ENCODE measurements at places on chromosomes 2 and 18. TPM values are rescaled to one million over a fixed set of nuclear protein-coding genes. Genes with fewer than 3 reads are reported as not detected.
A peak's percentile ranks its signal among the peaks of the same experiment; 100 is the strongest.

- DNase-seq, result peak; percentile 47
These were observed 825 bp downstream of the ITGA6 start for GRCh38 chr2:172427990-172428831.

- no peak for DNase-seq
These were observed 65.5 kb upstream of the SIX2 start for GRCh38 chr2:45074713-45075112.

DNA sequence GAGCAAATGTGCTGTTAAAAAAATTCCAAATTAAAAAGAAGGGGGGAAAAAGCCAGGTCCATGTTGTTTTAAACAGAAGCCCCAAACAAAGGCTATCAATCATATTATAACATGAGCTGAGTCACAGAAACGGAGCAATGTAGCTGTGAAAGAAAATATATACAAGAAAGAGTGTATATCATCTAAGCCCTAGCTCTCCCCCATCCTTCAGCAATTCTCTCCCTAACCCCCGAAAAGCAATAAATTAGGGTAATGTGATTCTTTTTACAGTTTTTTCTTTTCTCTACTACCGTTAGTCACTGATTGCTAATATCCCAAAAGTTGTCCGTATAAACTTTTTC lies 25.3 kb downstream of the FEZ2 start:
- DNase-seq, result no peak

DNA sequence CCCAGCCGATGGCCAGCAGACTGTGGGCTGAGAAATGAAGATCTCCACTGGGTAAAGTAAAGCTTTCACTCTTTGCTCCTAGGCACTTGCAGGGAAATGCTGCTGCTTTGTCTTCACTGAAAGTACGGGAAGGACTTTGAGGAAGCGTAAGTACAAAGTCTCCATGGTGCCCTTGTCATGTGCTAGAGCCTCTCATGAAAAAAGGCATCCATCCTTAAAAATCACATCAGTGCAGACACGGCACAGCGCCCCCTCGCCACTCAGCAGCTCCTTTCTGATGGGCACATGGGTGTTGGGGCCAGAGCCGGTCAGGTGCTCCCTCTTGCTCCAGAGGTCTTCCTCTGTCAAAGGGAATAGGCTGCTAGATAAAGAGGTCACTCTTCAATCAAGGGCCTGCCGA lies 109.0 kb upstream of the STPG4 start:
- DNase-seq, result no peak

DNA sequence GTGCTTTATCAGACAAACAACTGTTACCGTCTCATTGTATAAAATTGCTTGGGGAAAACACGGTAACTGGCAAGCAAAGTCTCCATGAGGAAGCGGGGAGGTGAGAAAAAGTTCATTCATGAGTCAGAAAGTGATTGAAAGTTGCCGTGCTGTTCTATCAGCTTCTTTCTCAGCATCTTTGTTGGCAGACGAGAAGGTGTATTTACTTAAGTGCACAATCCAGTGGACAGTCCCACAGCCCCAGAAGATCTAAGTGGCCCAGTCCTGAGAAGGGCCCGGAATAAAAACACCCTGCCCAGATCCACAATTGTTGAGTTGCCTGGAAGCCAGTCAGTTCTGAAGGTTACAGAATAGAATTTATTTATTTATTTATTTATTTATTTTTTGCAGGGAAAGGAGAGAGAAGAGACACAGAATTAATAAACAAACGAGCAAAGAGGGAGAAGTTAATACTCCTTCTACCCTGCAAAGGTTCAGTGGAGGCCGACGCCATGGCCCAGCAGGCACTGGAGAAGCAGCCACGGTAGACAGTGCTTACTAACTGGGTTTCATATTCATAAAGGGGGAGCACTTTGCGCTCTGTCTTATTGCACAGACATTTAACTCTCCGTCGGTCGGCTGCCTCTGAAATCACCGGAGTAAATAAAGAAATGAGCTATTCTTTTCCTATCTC lies 676.0 kb upstream of the SALL3 start:
- DNase-seq, result no peak

- DNase-seq, result no peak
These were observed 763.2 kb upstream of the ZEB2 start for GRCh38 chr2:145283131-145283530.

DNA sequence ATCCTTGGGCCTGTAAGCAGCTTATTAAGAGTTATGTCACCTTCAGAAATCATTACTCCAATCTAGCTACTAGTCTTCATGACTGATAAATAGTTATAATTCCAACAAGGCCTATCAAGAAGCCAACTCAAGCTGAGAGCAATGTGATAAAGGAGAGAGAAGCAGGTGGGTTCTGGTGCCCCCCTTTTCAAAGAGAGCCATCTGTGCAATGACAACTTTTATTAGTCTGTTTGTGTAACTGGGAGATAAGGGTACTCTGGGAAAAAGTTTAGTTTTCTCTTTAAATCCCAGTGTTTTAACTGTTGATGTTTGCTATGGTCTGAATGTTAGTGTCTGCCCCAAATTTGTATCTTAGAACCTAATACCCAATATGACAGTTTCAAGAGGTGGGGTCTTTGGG lies 60.6 kb downstream of the CCDC93 start:
- DNase-seq, result no peak

GRCh38 chr2:121804340-121804739 lies 48.9 kb downstream of the TSN start:
- no peak for DNase-seq

DNA sequence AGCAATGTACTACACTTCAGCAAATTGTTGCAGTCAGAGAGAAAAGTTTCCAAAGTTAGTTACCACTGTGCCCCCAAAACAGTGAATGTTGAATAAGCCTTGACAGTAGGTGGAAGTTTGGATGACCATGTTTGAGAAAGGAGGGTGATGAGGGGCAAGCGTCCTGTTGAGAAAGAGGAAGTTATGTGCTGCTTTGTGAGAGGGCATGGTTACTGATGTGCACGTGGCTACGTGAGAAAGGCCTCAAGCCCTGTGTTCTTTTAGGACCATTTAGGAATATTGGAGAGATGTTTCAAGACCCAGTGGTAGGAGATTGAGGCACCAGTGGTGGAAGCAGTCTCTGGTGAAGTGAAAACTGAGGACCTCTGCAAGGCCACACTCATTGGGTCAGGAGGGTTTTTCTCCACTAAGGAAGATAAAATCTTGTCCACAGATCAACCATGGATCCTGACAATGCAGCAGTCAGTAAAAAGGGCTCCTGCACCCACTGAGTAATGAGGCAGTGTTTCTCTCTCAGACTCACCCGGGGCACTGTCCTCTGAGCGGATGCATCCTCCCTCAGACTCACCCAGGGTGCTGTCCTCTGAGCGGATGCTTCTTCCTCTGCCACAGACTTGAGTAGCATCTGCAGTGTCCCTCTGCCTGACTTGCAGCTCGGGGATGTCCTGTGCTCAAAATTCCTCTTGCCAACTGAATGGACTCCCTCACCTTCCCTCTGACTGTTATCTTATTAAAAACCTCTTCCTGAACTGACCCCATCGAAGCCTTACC lies 34.7 kb upstream of the ACTR3 start:
- DNase-seq, result no peak

GRCh38 chr18:56083523-56084287 lies 495.7 kb upstream of the TCF4 start:
- DNase-seq, result no peak

GRCh38 chr2:240125742-240126141 lies 10.4 kb downstream of the COPS9 start:
- DNase-seq, result peak; percentile 14

DNA sequence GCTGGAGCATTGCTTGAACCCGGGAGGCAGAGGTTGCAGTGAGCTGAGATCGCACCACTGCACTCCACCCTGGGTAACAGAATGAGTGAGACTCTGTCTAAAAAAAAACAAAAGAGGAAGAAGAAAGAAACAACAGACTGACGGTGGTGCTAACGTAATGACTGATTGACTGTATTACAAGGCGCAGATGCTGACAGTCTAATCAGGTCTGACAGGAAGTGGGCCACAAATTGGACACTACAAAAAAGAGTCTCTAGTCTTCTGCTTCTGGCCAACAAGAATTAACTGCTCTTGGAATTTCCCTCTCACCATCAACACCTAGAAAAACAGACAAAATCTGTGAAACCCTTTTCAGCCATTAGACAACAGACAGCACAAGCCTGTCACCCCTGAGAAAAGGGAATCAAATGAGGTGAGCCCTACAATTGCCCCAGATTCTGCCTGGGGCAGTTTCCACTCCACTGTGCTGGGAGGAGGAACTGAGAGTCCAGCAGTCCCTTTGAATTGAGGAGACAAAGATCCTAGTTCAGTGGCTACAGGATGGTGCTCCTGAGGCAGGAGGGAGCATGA lies 43.3 kb downstream of the SNED1 start:
- no peak for DNase-seq

DNA sequence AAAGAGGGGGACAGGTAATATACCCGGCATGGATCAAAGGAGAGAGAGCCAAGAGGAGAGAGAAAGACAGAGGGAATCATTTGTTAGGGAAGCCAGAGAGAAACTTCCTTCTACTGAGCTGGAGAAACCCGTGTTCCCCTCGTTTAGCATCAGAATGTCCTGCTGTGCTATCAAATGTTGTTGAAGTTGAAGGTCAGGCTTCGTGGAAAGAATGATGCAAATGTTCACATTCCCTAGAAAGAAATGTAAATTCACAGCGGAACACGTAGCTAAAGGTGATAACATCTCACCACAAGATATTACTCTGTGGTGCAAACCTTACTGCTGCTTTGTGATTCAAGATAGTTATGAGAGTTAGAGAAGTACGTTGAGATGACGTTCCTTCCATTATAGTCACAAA lies 258.1 kb downstream of the LNPK start:
- no peak for DNase-seq

DNA sequence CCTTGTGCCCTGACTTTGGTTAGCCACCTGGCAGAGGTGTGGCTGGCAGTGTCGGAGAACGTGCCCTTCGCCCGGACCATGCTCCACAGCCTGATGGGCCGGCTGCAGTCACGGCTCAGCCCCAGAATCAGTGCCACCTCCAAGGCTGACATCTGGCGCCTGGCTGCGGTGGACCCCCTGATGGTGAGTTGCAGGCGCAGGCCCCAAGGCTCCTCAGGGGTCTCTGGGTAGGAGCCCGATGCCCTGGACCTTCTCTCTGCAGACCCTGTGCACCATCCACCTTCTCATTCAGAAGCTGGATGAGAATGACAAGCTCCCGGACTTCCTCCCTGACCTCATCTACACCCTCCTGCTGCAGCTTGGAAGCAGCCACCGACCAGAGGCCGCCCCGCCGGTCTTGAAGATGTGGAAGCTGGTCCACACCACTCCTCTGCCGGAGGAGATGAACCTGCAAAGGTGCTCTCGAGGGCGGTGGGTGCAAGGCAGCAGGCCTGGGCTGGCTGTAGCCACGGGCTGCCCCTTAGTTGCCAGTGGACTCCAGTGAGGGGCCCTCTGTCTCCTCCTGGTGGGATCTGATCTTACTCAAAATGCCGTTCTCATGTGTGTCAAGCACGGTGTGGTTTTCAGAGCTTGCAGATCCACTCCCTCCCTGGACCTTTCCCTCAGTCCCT lies 32.1 kb downstream of the HJURP start:
- DNase-seq, result peak; percentile 13

DNA sequence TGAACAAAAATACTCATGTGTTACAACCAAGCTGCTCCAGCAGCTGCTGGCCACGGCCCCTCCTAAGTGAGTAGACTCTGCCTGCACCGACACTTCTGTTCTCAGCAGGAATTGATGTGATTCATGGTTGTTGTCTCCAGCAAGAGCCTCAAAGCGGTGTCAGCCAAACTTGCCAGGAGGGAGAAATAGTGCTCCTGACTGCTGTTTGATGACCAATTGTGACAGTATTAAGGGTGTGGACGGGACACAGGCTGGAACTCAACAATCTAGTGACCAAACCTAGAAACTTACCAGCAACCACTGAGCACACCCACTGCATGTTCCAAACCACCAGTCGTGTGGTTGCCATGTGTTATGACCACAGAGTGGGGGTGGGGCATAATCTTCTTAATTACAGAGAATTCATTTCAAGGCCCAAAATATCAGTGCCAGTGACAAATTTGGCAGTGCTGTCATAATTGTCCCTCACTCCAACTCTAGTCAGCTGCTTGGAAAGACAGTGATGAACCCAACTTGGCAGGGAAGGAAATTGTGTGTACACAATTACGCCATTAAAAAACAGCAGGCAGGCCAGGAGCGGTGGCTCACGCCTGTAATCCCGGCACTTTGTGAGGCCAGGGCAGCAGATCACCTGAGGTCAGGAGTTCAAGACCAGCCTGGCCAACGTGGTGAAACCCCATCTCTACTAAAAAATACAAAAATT lies 30.4 kb downstream of the FBLN7 start:
- DNase-seq, result no peak

GRCh38 chr2:200443916-200444315 lies 66.0 kb downstream of the KCTD18 start:
- DNase-seq, result no peak

DNA sequence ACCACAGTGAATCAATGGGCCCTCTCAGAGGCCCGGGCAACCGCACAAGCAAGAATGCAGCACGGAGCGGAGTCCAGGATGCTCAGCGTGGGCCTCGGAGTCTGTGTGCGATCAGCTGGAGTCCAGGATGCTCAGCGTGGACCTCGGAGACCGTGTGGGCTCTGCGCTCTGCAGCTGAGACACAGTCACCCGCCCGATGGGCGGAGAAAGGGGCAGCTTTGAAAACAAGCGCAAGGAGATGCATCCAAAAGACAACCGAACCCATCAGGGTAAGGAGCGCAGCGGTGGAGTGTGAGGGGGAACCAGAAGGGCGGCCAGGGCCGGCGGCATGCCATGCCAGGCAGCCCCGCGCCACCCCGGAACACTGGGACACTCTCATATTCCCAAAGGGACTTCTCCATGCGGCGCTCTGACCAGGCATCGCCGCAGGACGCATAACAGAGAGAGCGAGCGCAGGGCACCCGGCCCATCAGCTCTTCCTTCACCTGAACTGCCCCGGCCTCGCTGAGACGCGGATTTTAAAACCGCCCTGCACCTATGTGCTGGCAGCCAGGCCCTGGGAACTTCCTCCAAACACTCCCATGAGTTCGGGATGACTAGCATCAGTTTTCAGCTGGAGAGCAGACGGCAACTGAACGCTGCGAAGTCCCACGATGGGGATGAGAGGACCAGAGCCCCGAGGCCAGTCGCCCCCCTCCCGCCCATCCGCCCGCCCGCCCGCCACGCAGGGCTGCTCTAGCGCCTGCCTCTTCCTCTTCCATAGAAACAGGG lies 44.7 kb downstream of the MC5R start:
- DNase-seq, result no peak

- no peak for DNase-seq
These were observed 219.3 kb downstream of the NEDD4L start for GRCh38 chr18:58263055-58263957.

- no peak for DNase-seq
These were observed 409.2 kb downstream of the CDH7 start for GRCh38 chr18:66160007-66160406.

Gene CCDC88A
- 19.5 TPM for total RNA-seq

Gene NDC80
- 67.0 TPM for total RNA-seq

Gene CYP27A1
- total RNA-seq, result 4.7 TPM

Gene FER1L5
- not detected for total RNA-seq

Gene SH3RF3
- total RNA-seq, result 0.31 TPM

Gene LOXL3
- total RNA-seq, result 0.42 TPM

Gene ASXL3
- not detected for total RNA-seq

Gene GATA6
- 0.14 TPM for total RNA-seq

Gene HTR2B
- not detected for total RNA-seq

Gene KIDINS220
- 38.0 TPM for total RNA-seq

Gene SPHKAP
- not detected for total RNA-seq
